ENCODE measurements at places on chromosomes 3 and 15.
A peak's percentile ranks its signal among the peaks of the same experiment; 100 is the strongest.

DNA sequence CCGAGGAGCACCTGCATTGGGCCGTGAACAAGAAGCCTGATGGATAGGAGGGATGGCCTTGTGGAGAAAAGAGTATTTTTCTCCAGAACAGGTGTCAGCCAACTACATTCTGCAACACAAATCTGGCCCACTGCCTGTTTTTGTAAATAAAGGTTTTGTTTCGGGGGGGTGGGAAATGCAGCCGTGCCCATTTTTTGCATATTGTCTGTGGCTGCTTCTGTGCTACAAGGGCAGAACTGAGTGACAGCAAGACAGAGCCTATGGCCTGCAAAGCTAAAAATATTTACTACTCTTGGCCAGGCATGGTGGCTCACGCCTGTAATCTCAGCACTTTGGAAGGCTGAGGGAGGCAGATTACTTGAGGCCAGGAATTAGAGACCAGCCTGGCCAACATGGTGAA, 95.9 kb upstream of the AKAP13 start:
- DNase-seq = no peak

- DNase-seq = no peak
These were observed 251.5 kb upstream of the ADAMTS9 start for GRCh38 chr3:64939309-64939708.

- peak; percentile 34 for DNase-seq
These were observed 20.5 kb downstream of the SLC35A5 start for GRCh38 chr3:112582244-112582874.

GRCh38 chr3:56977561-56977889, 82.9 kb upstream of the SPATA12 start:
- no peak for DNase-seq

DNA sequence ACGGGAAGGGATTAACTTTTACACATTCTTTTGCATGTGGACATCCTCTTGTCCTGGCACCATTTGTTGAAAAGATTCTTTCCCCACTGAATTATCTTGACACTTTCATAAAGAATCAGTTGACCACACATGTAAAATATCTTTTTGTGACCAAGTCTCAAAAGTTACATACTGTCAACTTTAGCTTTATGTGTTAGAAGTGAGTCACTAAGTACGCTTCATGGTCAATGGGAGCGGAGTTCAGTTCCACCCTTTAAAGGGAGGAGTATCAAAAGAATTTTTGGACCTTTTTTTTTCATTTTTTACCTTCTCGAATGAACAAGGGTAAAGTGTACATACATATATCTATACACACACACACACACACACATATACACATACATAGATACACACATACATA, 35.4 kb downstream of the MAPK6 start:
- DNase-seq = no peak

GRCh38 chr15:47780971-47781370, 63.7 kb downstream of the SEMA6D start:
- no peak for DNase-seq

- no peak for DNase-seq
These were observed 695.2 kb downstream of the TUSC7 start for GRCh38 chr3:117404730-117405129.

DNA sequence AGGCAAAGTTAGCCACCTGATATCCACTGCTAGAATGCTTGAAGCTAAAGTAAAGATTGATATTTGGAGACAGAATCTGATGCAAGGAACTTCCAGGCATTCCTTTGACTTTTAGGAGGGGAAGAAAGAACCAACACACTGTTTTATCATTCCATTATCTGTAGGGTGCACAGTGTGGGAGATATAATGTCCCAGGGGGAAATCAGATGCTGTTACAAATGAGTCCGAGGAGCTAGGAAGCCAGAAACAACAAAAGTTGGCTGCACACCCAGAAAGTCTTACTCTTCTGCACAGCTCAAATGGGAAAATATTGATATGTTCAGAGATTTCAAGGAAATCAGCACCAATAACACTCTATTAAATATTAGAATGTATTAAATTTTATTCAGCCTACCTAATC, 113.6 kb upstream of the ROBO1 start:
- no peak for DNase-seq

DNA sequence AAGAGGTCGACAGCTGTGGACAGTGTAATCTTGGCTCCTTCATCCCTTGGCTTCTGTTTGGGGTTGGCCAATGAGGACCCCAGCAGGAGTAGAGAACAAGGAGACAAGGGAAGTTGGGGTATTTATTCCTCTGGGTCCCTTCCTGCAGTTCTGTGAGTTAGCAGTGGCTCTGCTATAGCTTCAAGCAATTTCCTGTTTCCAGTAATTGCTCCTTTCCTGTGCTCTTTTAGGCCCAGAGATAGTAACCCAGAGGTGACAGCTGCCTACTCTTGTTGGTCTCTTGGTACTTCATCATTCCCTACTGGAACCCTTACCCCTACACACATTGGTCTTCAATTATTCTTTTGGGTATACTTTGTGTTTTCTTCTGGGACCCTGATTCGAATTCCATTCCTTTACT, 92.9 kb downstream of the NR1D2 start:
- DNase-seq = no peak

DNA sequence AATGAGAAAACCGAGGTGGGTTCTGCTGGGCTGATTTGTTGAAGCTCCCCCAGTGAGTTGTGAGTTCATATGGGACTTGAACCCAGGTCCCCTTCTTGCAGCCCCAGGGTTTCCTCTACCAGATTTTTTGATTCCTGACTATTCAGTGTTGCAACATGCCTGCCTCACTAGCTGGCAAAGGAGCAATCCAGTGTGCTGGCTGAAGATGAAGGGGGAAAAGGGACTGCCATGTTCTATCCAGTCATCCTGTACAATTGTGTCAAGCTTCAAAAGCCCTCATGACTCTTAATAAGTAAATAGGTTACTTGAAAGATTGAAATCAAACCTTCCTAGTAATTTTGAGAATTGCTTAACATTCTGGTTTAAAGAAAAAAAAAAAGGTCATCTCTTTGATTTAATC, 211.5 kb upstream of the TP63 start:
- no peak for DNase-seq

DNA sequence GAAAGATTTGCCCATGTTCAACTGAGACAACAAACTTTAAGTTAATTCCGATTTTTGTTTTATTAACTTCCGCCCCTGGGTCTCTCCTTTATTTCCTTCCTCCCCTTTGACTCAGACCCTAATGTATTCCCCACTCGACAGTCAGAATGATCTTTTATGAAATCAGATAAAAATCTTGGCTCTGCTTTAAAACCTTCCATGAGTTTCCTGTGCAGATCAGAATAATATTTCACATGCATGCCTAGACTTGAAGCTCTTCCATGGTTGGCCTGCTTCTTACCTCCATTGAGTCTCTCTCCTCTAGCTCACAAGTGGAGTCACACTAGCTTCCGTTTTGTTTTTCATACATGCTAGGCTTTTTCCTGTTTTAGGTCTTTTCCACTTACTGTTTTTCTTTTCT, 116.8 kb upstream of the SPATA16 start:
- DNase-seq = no peak

DNA sequence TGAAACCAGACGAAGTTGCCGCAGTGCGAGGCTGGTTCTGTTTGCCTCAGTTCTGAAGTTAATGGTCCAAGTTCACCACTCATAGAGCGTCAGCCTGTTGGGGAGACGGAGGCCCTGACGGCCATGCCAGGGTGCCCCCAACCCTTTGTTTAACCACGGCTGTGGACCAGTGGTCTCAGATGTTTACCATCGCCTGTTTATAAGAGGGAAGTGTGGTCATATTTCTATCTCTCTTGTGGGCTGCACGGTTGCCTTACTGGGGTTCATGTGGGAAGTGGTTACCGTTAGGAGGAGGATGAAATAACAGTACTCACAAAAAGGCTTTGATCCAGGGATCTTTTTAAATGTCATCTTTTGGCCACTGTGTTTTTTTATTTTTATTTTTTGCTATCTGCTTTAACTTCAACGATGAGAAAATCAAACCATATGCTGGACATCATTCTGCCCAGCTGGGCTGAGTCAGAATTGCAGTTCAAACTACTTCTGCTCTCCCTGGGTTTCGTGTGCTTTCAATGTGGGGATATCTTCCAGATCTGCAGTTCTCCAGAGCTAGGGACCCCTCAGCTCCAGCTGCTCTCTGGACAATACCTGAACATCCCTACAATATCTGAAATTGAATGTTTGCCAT, 17.8 kb downstream of the SMAD3 start:
- no peak for DNase-seq

DNA sequence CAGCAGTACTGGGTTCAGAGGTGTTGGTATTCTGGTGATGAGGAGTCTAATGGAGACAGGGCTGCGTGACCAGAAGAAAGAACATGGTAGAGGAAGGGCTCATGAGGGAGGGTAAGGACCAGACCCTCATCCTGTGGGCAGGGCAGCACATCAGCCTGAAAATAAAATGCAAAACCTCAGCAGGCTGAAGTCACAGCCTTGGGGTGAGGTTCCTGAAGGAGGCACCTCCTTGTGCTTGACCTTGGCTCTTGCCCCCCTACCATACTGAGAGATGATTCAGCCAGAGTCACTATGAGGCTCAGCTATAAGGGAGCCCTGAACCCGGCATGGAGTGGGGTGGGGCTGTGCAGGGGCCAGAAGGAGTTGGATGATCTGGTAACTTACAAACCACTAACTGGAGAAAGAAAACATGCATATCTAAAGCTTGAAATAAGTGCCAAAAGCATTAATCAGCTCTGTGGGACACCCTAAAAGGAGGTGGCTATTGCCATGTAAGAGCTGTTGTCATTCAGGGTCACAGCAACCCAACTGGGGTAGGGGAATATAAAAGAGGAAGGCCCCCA, 60.2 kb downstream of the CORO2B start:
- DNase-seq = no peak

GRCh38 chr3:190830031-190830430, 32.5 kb downstream of the GMNC start:
- no peak for DNase-seq

DNA sequence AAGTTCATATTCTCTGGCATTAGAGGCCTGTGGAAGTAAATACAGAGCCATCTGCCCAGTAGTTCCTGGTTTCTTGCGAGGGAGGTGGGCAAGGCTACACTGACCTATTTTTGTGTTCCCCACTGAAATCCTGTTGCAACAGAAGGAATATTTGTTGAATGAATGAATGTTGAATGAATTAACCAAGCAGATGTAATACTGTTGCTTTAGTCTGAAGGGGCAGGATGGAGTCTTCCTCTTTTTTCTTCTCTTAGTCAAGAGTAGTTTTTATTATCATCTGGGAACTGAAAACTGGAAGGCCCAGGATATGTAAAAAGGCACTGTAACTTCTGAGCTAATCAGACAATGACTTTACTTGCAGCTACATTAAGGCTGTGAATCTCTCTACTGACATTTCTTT, 17.1 kb downstream of the BLOC1S6 start:
- no peak for DNase-seq

- no peak for DNase-seq
These were observed 274.9 kb upstream of the DNAJC19 start for GRCh38 chr3:181264486-181264885.

DNA sequence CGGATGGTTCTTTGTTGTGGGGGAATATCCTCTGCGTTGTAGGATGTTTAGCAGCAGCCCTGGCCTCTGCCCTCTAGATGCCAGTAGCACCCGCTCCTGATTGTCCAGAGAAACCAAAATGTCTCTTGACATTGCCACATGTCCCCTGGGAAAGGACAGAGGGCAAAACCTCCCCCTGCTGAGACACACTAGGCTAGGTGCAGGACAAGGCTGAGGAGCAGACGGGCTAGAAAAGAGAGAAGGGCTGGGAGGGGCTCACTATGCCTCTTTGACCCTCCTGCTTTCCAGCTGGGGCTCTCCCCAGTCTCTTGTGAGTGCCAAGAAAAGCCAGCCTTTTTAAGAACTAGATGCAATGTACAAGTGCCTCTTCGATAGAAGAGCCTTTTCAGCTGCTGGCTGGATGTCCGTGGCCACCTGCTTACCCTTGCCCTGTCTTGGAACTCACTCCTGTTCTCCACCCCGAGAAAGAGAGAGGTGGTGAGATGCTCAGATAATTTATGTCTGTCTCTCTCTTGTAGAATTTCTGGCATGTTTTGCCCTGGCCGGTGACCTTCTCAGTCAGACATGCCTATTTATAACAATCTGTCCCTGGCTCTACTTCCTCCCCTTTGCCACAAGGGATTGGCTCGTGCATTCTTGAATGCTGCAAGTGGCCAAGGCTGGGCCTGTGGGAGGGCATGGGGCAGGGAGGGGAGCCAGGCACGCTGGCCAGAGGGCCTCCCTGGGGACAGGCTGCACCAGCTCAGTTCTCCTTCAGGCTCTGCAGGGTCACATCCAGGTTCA, 142.6 kb downstream of the RPLP1 start:
- DNase-seq = no peak
